Muscle of leg (tissue), 16 donors: ENCODE measurements at places on chromosomes 4 and X. TPM values are rescaled to one million over a fixed set of nuclear protein-coding genes. Genes with fewer than 3 reads are reported as not detected.

The NR3C2 gene
- polyA plus RNA-seq, result 12.2 TPM

The BGN gene
- 91.1 TPM for polyA plus RNA-seq

The PRSS12 gene
- polyA plus RNA-seq, result 4.6 TPM

The HERC5 gene
- 2.1 TPM for polyA plus RNA-seq

The UBA1 gene
- 128 TPM for polyA plus RNA-seq

The SPANXC gene
- polyA plus RNA-seq, result not detected

The COL4A5 gene
- 21.3 TPM for polyA plus RNA-seq

The TLR2 gene
- polyA plus RNA-seq, result 2.6 TPM

GRCh38 chr4:150827226-150827625, 187.9 kb downstream of the LRBA start:
- no peak for DNase-seq

DNA sequence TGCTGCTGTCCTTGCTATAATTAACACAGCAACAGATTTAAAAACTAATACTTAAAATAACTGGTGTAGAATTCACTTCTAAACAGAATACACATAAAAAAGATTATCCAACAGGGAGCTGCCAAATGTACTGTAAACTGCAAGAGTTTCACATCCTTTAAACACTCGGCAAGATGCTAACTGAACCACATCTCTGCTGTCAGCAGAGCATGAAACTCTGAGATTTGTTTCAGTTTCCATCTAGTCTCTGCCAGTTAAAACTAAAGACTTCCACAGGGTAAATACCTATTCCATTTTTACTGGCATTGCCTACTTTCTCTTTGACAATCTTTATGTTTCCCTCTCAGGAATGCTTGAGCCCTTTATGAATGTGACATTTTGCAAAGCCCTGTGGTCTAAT, 127.7 kb downstream of the SLC7A11 start:
- peak; percentile 80 for DNase-seq

DNA sequence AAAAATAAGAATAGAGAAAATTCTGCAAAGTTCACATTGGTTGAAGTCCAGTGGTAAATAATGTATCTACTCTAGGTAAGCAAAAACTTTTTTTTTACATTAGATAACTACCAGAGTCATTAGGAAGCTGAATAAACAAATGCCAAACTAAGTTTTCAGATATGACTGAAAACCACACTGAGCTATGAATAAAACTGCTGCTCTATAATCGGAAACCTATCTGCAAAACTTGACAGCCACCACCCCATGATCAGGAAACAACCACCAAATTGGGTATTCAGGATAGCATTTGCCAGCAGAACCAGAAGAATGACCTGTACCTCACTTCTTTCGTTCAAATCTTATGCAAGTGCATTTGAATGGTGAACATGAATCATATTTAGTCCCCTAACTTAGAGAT, 173.0 kb upstream of the TET2 start:
- no peak for DNase-seq

GRCh38 chr4:6692806-6693205, 872 bp upstream of the S100P start:
- DNase-seq, result peak; percentile 72

GRCh38 chrX:20743046-20743445, 476.3 kb upstream of the RPS6KA3 start:
- peak; percentile 38 for DNase-seq

DNA sequence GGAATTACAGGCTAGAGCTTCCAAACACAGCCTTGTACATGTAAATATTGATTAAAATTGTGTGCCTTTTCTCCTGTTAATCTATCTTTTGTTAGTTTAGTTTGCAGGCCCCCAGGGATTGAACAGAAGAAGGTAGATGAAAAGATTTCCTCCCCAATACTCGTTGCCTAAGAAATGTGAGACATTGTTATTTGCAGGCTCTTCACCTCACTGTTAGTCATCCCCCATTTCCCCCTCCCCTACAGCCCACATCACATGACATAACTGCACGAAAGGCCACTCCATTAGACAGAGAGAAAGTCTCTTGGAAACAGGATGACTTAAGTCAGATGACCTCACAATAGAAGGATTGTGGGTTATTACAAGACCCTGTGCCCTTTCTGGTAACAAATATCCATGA, 13.3 kb upstream of the MID1 start:
- DNase-seq, result peak; percentile 25

DNA sequence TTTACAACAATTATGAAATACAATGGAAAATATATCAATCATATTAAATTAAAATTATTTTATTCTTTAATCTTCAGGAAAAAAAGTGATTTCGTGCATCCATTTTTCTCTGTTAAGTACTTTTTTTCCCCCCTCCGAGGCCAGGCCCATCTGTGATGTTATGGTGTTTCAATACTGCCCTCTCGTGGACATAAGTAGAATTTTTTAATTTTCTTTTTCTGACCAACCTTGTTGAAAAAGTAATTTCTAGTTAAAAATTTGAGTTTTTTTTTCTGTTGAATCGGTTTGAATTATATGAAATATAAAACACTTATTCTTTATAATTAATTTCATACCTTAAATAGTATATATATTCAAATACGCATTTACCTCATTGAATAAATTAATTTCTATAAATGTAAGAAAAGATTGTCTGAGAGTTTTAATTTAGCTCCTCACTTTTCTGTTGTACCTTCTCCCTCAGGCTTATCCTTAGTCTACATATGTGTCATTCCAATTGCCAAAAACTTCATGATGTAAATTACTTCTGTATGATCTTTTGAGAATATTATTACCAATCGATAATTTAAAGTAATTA, 175.8 kb upstream of the TECRL start:
- DNase-seq, result peak; percentile 35

- peak; percentile 78 for DNase-seq
These were observed 438.2 kb upstream of the DIAPH2 start for GRCh38 chrX:96246436-96246835.

DNA sequence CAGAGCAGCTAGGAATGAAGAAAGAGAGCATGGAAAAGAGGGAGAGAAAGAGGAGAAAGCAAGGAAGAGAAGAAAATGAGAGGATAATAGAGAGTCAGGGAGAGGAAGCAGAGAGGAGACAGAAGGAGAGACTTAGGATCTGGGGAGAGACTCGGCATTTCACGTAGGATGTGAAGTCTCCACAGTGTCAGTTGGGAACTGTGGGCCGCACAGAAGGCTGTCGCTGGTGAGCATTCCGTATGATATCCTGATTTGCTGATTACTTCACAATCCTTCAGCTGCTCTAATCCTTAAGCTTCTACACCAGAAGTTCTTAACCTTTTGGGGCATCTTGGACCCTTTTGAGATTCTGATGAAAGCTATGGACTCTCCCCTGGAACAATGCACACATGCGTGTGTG, 14.0 kb downstream of the NLGN3 start:
- no peak for DNase-seq

- peak; percentile 7 for DNase-seq
These were observed 213.6 kb upstream of the NRK start for GRCh38 chrX:105608745-105609144.

DNA sequence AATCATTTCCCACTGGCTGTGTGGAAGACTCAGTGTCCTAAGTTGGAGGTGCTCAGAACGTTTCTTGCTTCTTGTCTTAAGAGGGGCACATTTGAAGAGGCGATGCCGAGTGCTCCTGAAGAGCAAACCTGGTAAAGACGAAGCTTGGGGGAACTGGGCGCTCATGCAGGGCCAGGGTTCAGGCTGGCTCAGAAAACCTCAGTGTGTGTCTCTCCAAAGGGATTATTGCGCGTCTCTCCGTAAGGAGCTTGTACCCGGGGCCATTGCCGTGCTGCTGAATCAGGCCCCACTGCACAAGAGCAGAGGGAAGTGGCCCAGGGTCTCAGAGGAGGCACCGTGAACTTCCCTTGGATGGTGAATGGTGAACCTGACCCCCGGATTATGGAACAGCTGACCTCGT, 44.4 kb downstream of the PSAPL1 start:
- no peak for DNase-seq

DNA sequence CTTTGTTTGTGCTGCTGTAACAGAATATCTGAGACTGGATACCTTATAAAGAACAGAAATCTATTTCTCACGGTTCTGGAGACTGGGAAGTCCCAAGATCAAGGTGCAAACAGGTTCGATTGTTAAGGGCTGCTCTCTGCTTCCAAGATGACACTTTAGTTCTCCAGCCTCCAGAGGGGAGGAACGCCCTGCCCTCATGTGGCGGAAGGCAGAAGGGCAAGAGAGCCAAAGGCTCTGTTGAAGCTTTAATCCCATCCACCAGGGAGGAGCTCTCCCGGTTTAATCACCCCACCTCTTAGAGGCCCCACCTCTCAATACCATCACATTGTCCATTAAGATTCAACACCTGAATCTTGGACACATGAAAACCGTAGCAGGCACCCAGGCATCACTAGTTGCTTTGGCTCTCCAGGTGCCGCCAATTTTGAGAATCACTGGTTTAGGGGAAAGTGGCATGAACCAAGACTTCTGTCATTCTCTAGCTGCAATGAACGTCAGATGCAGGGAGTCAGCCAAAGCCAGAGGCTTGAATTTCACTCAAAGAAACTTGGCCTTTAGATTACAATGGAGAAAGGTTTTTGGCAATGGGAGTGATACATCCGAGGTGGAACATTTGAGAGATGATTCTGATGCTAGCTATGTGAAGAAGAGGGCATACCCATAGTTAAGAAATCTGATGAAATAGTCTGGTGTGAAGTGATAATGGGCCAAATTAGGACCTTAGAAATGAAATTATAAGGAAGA, 15.7 kb downstream of the FHL1 start:
- DNase-seq, result peak; percentile 60

- DNase-seq, result peak; percentile 83
These were observed 358.3 kb upstream of the BOD1L1 start for GRCh38 chr4:13985837-13986236.

GRCh38 chr4:173046818-173047217, 121.8 kb upstream of the GALNT7 start:
- peak; percentile 40 for DNase-seq

- no peak for DNase-seq
These were observed 25.6 kb upstream of the TRPC5 start for GRCh38 chrX:112108145-112108544.

- DNase-seq, result no peak
These were observed 81.7 kb downstream of the RTL5 start for GRCh38 chrX:72050011-72050410.

GRCh38 chrX:120016068-120016441, 61.4 kb downstream of the RHOXF2B start:
- DNase-seq, result no peak

DNA sequence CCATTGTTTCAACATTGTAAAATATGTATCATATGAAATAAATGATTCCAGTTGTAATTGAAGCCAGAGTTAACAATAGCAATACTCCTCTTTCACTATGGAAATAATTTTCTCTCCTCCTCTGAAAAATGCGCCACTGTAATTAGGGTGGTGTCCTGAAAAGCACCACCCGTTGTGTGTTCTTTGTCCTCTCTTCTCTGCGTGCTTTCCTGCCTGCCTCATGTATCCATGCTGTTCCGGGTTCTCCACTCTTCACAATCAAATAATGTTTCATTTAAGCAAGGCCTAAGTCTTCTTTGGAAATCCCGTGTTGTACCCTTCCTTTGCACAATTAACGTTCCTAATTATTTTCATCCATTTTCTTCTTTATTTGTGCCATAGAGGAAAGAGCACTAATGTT, 293.3 kb downstream of the ADGRL3 start:
- no peak for DNase-seq

DNA sequence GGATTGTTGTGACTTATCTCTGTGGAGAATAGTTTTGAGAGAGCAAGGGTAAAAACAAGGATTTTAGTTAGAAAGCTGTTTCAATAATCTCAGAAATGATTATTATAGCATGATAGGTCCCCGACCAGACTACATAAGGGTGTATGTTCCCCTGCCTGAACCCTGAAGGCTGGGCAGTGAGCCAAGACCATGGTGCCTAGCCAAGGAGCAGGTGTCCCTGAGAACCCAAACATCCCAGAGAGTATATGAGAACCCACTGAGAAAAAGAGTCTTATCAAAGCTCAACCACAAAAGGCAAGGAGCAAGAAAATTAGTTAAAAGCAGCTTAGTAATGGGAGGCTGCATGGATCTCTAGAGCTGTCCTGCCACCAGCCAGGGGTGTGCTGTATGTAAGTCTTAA, 94.9 kb upstream of the UNC5C start:
- no peak for DNase-seq

DNA sequence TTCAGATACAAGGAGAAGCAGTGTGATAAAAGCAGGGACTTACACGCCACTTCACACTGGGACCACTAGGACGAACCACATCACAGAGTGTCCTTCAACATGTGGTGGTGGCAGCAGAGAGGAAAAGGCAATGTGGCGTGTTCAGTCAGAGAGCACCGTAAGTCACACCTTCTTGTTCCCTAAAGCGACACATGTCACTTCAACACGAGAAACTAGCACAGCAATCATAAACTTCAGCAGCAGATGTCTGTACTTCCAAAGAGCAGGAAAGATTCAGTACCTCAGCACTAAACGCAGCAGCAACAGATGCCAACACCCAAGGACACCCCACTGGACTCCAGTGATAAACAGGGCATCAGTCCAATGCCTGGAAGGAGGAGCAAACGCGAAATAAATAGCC, 96.7 kb downstream of the AREG start:
- DNase-seq, result no peak

DNA sequence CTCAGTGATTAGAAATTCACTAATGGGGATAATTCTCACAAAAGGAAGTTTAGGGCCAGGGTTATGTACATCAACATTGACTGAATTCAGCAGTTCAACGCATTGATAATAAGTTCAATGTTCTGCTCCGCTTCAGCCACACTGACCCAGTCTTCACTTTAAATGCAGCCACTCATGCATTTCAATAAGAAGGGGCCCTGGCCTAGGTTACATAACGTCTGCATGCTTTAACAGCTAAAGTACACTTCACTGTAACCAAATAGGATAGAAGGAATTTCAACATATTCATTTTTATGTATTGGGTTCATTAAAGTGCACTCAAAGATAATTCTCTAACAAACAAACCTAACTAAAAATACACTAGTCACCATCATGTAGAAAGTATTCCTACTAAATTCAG, 12.8 kb upstream of the TSPAN7 start:
- no peak for DNase-seq

DNA sequence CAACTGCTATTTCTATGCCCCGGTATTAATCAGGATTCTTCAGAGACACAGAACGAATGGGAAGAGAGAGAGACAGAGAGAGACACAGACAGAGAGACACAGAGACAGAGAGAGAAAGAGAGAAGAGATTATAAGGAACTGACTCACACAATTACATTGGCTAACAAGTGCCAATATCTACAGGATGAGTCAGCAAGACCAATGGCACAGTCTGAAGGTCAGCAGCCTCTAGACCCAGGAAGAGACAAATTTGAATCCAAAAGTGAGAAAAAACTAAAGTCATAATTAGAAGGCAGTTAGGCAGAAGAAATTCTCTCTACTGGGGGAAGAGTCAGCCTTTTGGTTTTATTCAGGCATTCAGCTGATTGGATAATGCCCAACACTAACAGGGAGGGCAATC, 187.3 kb downstream of the MAB21L2 start:
- DNase-seq, result no peak

- DNase-seq, result no peak
These were observed 1012.9 kb upstream of the FTHL17 start for GRCh38 chrX:32084757-32085156.
